Mesenteric fat pad (tissue), 1 donor: ENCODE measurements at places on chromosomes 3 and 15. TPM values are rescaled to one million over a fixed set of nuclear protein-coding genes. Genes with fewer than 3 reads are reported as not detected.

DNA sequence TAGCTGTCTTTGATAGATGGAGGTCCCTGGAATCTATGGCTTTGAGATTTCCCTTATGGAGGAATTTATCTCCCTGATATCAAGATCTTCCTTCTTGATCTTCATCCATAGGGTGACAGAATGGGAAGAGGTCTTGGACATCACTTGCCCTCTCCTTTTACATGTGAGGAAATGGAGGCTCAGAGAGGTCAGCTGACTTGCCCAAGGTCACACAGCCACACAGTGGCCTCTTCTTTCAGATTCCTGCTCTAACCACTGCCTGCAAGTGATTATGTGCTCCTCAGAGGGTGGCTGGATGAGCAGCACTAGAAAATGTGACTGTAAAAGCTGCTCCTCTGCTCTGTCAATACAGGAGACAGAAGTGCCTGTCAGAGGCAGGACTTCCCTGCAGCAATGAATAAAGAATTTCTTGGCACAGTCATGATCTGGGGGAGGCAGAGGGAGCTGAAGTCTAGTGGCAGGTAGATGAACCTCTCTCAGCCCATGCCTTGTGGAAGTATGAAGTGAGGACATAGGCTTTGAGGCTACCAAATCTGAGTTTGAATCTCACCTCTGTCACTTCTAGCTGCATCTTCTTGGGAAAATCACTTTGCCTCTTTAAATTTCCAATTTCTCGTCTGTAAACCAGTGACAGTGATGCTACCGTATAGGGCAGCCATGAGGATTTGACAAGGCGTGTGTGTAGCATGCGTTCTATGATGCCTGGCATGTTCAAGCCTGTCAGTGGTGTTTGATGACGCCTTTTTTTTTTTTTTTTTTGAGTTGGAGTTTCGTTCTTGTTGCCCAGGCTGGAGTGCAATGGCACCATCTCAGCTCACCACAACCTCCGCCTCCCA, 12.0 kb downstream of the SSUH2 start:
- peak; percentile 28 for DNase-seq

- DNase-seq = no peak
Observed at GRCh38 chr3:146888176-146888575, 283.0 kb upstream of the PLSCR5 start.

- no peak for DNase-seq
Observed at GRCh38 chr3:111970376-111970775, 8.4 kb upstream of the ABHD10 start.

DNA sequence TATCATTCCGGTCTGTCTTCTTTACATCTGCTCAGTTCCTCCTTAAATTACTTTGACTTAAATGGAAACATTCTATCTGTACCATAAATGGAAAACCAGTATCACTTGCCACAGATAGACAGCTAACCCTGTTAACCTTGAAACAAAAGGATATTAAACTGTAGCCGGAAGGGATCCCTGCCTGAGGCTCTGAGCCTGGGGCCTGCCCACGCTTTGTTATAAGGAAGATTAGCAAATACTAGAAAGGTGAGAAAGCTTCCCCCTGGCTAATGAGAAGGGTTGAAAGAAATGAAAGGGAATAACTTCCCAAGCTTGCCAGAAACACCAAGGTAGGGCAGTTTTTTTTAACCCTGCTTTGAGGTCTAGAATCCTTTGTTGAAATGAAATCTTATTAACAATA, 927.6 kb downstream of the FHIT start:
- no peak for DNase-seq

- no peak for DNase-seq
Observed at GRCh38 chr3:141153679-141153966, 78.0 kb upstream of the PXYLP1 start.

DNA sequence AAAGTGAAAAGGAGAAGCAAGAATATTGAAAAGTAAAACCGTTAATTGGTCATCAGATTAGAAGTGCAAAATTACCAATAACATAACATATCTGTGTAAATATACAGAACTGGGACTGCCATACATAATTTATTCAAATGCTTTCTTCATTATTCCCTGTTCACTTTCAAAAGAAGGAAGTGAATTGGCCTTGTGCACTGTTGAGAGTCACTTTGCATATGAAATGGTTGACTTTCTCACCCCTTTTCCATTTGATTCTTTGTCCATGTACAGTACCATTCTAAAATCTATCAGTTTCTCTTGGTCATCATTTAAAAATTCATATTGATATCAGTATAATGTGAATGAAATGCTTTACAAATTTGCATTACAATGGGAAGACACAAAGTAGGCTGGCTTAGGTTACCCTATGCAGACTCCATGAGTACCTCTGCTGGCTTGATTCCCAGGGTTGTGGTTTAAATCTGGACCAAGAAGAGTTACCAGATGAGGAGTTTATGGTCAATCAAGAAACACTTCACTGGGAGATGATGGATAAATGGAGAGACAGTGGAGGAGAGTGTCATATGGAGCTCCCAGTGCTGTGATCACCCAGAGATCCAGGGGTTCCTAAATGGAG, 210.9 kb upstream of the TOPAZ1 start:
- no peak for DNase-seq

DNA sequence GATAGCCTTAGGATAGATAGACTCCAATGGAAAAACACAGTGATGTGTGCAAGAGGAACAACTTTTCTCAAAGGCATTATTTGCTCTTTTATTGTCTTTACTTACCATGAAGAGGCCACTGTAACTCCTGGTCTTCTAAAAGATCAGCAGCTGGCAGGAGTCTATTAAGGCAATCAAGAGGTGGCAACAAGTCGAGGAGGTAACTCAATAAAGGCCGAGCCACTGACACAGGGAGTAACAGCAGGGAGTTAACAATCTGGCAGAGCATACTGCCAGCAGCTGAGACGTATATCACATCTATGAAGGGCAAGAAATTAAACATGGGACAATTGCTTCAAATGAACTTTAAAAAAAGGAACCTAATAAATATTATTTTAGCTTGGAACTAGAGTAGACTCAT, 106.2 kb downstream of the HERC1 start:
- DNase-seq = no peak

GRCh38 chr3:127730666-127731295, 58.0 kb downstream of the ABTB1 start:
- DNase-seq = no peak

DNA sequence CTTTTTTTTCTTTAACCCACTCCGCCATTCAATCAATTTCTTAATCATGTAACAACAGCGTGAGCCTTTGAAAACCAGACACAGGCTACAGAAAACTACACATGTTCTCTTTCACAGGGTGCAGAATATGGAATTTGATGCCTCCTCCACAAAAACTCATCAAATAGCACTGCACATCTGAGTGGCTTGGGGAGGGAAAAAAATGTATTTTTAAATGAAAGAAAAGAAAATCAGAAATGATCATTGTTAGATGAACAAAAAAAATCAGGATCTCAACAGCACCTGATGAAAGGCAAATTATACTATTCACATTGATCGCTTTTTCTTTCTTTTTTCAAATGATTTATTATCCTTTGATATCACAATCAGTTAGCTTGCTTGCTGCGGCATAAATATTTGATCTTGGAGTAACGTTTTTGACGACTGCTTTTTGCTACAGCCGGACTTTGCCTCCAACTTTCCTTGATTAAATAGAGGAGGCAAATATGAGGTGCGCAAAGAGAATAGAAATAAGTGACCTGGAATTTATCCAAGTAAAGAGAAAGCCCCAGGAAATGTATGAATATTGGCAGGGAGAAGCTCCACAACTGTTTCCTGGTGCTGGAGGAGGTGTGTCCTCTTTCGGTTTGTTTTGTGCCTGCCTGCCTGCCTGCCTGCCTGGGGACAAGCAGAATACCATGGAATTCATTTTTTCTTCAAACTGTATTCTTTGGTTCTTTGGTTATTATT, 63.1 kb downstream of the EDEM1 start:
- DNase-seq = no peak

GRCh38 chr15:38299216-38299615, 46.6 kb downstream of the SPRED1 start:
- DNase-seq = no peak

DNA sequence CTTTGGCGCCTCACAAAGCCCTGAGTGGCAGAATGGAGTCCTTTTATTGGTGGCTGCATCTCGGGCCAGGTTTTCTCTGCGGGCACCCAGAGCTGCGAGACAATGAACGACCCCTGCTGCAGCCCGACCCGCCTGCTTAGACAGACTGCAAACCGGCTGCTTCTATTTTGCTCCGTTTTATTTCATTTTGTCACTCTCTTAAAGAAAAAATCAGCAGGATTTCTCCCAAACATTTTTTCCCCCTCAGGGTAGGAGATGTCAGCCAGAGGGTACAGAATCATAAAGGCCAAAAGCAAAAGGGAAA, 64.8 kb downstream of the OXNAD1 start:
- no peak for DNase-seq

DNA sequence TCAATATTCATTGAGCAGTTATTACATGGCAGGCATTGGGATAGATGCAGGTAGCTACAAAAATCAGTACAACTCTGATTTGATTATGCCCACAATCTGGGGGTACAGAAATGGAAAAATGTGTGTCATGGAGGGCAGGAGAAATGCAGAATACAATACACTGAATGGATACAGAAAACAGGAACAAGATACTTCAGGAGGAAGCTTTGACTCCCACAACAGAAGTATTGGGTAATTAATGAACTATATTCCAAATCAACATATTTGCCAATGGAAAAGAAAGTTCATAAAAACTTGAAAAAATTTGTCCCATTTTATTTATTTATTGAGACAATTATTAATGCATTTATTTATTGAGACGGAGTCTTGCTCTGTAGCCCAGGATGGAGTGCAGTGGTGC, 207.0 kb downstream of the SUCLG2 start:
- no peak for DNase-seq

GRCh38 chr3:194561306-194561974, 71.8 kb downstream of the TMEM44 start:
- DNase-seq = no peak

GRCh38 chr3:155233213-155233612, 60.3 kb downstream of the STRIT1 start:
- no peak for DNase-seq

DNA sequence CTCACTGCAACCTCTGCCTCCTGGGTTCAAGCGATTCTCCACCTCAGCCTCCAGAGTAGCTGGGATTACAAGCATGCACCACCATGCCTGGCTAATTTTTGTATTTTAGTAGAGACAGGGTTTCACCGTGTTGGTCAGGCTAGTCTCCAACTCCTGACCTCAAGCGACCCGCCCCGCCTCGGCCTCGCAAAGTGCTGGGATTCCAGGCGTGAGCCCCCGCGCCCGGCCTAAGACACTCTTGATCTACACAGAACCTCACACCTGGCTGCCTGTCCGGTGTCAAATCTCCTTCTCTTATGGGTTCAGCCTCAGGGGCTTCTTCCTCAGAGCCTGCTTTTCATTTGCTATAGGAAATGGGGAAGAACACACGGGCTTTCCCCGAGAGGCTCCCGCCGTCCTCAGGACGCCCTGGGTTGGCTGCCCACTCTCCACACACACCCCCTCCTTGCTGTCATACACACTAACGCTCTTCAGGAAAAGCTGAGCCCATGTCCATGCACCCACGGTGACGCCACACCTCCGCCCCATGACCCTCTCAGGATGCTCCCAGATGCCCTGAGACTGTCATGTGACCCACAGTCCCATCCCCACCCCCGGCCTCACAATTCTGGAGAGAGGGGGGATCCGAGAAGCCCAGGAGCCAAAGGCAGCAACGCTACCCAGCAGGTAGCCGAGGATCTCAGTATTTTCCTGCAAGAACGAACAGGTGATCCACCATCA, 10.4 kb downstream of the TMEM44 start:
- no peak for DNase-seq

GRCh38 chr3:16528581-16528993, 15.1 kb upstream of the RFTN1 start:
- DNase-seq = no peak

Gene IL1RAP
- total RNA-seq = 21.5 TPM

Gene ACSBG1
- total RNA-seq = not detected

Gene CSPG4
- total RNA-seq = 105 TPM

Gene RTP1
- total RNA-seq = not detected

Gene GP9
- not detected for total RNA-seq

Gene C15orf62
- total RNA-seq = 0.19 TPM

Gene MUSTN1
- total RNA-seq = 2.4 TPM
